DMS79 (cell line): ENCODE measurements at places on chromosomes 3 and 15.

DNA sequence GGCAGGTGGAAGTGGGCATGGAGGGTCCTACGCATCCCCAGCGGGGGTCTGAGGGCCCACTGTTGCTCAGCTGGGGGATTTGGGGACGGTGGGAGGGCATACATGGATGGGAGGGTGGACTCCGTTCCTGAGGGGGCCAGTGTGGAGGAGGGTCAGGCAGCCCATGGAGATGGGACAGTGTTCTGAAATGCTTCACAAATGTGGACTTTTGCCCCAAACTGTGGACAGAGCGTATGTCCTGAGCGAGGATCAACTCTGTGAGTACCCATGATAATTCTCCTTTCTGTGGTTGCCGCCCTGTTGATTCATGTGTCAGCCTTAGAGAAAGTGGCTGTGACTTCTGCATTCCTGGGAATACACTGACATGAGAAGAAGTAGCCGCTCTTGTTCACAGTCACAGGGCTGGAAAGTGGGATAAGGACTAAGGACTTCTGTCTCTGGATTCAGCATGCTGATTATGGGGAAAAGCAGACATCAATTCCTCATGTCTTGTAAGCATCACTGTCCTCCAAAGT, 33.4 kb downstream of the SMAD3 start:
- DNase-seq: no peak

GRCh38 chr3:173825730-173826129, 428.2 kb downstream of the NLGN1 start:
- DNase-seq: no peak

GRCh38 chr3:99954914-99955644, 137.4 kb downstream of the CMSS1 start:
- no peak for DNase-seq

DNA sequence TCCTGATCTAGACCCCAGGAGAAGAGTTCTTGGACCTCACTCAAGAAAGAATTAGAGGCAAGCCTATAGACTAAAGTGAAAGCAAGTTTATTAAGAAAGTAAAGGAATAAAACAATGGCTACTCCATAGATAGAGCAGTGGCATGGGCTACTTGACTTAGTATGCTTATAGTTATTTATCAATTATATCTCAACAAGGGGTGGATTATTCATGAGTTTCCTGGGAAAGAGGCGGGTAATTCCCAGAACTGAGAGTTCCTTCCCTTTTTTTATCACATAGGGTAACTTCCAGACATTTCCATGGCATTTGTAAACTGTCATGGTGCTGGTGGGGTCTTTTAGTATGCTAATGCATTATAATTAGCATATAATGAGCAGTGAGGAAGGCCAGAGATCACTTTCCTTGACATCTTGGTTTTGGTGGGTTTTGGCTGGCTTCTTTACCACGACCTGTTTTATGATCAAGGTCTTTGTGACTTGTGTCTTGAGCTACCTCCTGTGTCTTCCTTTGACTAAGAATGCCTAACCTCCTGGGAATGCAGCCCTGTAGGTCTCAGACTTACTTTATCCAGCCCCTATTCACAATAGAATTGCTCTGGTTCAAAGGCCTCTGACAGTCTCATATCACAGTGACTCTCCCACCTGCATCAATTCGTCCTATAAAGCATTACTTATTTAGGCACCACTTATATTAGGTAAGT, 35.3 kb upstream of the PLSCR2 start:
- no peak for DNase-seq

DNA sequence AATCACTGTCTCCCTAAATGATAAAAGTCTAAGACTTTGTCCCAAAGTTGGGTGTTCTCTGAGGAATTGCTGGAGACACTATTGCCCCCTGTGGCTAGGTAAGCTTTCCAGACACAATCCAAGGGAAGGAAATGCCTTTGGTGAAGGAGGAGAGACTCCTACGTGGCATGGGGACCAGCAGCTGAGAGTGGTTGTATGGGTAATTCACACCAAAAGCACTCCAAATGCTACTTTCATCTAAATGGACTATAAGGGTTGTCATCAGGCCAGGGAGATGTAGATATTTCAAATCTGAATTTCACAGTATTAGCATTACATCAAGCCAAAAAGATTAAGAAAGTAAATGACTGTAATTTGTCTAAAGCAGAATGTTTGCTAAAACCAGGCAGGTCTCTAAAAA, 400.8 kb upstream of the THBS1 start:
- DNase-seq: no peak

DNA sequence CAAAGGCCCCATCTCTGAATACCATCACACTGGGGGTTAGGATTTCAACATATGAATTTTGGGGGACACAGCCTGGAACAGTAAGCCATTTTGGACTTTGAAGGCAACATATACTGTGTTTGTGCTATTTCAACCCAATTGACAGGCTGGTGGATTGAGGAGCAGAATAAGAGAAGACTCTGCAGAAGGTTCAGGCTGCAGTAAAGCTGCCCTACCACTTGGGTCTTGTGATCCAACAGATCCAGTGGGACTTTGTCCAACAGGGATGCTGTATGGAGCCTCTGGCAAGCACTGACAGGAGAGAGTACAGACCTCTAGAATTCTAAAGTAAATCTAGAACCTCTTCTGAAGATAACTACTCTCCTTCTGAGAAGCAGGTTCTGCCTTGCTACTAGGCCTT, 1.1 kb upstream of the BCL2L10 start:
- no peak for DNase-seq

GRCh38 chr3:171778493-171778892, 31.8 kb downstream of the PLD1 start:
- no peak for DNase-seq

GRCh38 chr3:38966811-38967692, 84.7 kb downstream of the SCN11A start:
- DNase-seq: no peak

- DNase-seq: no peak
Observed at GRCh38 chr3:116270056-116270455, 175.2 kb downstream of the LSAMP start.

DNA sequence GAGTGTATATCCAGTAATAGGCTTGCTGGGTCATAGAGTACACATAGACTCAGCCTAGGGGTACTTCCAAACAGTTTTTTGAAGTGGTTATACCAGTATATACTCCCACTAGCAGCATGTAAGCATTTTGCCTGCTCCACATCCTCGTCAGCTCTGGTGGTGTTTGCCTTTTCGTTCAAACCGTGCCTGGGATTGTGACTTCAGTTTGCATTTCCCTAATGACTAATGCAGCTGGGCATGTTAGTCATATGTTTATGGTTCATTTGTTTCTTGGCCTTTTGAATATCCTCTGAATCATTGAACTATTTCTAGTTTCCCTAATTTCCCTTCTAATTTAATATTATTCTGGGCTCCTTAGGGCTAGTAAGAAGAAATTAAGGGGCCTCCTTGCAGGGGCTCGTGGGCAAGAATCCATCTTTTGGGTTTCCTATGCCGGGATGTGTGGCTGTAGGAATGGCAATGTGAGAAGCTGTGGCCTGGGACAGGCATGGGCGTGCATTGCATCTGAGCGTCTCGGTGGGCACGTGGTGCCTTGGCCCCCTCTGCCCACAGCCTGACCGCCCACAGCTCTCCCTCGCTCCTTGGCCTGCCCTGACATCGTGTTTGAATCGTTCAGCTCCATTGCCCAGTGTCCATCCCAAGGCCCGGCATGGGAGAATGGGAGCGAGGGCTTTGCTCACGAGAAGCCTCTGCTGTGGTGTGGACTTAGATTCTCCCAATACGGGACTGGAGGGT, 26.4 kb downstream of the FAH start:
- DNase-seq: no peak
